ENCODE measurements at places on chromosomes 2 and 18. TPM values are rescaled to one million over a fixed set of nuclear protein-coding genes. Genes with fewer than 3 reads are reported as not detected.

DNA sequence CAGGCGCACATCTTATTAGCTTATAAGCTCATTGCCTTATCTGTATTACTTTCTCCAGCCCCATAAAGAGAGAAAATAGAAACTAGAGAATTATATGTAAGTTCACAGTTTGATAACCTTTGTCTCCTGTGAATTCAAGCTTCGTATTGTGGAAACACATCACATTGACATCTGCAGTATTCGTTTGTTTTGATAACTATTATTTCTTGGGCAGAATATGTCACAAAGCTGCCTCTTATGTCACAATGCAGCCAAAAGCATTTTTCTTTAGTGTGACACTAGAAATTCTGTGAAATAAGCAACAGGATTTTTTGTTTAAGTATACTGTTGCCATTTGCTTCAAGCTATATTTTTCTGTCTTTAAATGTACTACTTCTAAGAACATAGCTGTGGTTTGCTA lies 221.5 kb downstream of the DOK6 start:
- no peak for DNase-seq

MOGAT1 gene
- total RNA-seq, result not detected

- DNase-seq, result no peak
Measured at GRCh38 chr2:3460156-3460555, 59.2 kb downstream of the ADI1 start.

GRCh38 chr18:22169011-22169888 lies at the start of gene GATA6:
Gene GATA6, plus strand, starts transcription at chr18:22169589. Its CDS starts 1,556 bp downstream, at chr18:22171145.
- DNase-seq, result peak; percentile 94

SERPINB11 gene
- total RNA-seq, result not detected

DNA sequence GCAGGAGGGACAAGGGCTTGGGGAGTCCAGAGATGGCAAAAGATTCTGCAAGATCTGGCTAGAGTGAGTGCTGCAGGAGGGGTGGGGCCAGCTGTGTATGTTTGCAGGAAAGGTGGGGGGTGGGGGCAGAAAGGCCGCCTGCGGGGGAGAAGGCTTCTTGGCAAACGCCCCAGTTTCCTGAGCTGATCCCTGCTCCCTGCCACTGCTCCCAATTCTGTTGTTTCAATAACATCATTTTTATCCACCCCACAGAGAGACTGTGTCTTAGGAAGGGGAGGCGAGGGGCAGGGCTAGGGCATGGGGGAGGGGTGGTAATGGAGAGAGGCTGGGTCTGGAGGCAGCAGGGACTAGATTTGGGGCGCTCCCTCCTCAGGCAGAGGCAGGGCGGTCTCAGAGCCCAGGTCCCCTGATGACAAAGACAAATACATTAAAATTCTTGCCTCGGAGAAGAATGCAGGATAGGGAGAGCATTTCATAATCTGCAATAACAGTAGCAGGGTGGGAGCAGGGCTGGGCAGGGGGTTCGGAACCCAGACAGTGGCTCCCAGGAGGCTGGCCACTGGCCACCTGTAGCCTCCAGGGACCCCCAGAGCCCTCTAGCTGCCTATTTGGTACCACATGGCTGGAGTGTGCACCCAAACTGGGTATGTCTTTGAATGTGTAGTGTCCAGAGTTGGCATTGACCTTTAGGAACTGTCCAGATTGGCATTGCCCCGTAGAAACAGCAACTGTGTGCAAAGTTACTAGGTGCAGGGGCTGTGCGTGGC lies 2.1 kb upstream of the WNT6 start:
- no peak for DNase-seq

- peak; percentile 63 for DNase-seq
Measured at GRCh38 chr2:52810460-52810859, 957.1 kb upstream of the CHAC2 start.

SATB2 gene
- total RNA-seq, result 13.9 TPM

- DNase-seq, result no peak
Measured at GRCh38 chr2:112960230-112960825, 17.5 kb upstream of the IL36G start.

GRCh38 chr2:177726931-177727348 lies 334.4 kb downstream of the AGPS start:
- DNase-seq, result no peak

DNA sequence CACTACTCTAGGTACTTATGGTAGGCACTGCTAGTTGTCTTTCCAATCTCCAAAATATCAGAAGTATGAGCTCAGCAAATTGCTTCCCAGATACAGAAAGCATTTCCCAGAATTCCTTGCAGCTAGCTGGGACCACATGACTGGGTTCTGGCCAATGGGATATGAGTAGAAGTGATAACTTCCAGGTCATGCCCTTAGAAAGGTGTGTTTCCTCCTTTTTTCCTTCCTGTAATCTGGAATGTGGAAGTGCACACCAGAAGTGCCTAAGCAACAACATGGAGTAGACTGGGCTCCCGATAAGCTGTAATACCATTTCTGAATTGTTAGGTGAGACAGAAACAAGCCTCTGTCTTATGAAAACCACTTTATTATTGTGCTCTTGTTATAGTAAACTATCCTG lies 279.8 kb downstream of the ZNF385B start:
- DNase-seq, result no peak

DYNC2LI1 gene
- 28.0 TPM for total RNA-seq

- DNase-seq, result peak; percentile 54
Measured at GRCh38 chr2:237931205-237931721, 35.6 kb upstream of the UBE2F start.

TUBA4B gene
- total RNA-seq, result not detected

- DNase-seq, result peak; percentile 98
Measured at GRCh38 chr2:28408764-28409599, 16.3 kb downstream of the FOSL2 start.

PGAP1 gene
- total RNA-seq, result 8.2 TPM

SERTAD2 gene
- total RNA-seq, result 15.2 TPM

GRCh38 chr2:73830871-73831401 lies 2.2 kb downstream of the STAMBP start:
- DNase-seq, result peak; percentile 85

GALNT13 gene
- total RNA-seq, result 0.17 TPM

DNA sequence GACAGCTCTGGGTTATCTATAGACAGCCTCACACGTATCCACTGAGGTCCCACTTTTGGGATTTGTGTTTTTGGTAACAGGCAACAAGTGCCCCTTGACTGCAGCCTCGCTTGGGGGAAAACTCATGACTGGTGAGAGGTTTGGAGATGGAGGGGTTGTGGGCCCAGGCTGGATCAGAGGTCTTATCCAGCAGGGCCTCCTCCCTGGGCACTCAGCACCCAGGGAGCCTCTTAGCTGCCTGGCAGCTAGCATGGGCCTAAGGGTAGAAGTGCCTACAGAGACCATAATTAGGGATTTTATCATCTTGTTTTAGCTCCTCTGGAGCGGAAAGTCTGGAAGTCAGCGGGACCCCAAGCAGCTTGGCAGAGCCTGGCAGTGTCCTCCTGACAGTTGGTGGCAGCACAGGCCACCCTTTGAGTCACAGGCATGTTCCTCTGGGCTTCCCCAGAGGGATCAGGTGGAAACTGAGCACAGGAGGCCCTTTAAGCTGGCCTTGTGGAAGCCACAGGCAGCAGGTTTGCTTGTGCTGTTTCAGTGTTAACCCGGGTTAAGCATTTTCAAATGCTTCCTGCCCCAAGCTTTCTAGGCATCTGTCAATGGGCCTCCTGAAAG lies 143.1 kb downstream of the KCTD1 start:
- peak; percentile 61 for DNase-seq

DNA sequence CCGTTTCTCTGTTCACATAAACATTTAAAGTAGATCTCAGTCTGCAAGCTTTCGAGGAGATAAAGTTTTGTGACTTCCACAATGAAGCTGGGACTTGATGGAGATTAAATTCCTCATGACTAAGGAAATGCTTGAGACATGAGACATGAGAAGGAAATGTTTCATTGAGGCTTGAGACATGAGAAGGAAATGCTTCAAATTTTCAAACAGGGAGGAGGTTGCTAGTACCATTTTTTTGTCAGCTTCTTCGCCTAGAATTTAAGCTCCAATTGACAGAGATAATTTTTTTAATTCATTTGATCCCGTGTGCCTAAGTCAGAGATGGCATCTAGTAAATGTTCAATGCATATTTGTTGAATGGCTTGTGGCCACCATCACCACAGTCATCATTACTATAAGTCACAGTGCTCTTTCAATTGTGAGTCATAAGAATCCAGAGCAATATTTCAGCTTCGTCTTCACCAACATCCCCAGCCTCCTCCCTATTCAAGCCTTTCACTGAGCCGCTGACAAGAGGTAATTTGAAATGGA lies 543 bp upstream of the MARCHF4 start:
- peak; percentile 63 for DNase-seq

- DNase-seq, result no peak
Measured at GRCh38 chr2:25887624-25888242, 9.4 kb upstream of the ASXL2 start.

All from fibroblast of lung (primary cell).